ENCODE measurements at places on chromosomes 16 and 17.

GRCh38 chr17:50675627-50676026 is 32.1 kb downstream of the ANKRD40 start:
- no peak for DNase-seq

DNA sequence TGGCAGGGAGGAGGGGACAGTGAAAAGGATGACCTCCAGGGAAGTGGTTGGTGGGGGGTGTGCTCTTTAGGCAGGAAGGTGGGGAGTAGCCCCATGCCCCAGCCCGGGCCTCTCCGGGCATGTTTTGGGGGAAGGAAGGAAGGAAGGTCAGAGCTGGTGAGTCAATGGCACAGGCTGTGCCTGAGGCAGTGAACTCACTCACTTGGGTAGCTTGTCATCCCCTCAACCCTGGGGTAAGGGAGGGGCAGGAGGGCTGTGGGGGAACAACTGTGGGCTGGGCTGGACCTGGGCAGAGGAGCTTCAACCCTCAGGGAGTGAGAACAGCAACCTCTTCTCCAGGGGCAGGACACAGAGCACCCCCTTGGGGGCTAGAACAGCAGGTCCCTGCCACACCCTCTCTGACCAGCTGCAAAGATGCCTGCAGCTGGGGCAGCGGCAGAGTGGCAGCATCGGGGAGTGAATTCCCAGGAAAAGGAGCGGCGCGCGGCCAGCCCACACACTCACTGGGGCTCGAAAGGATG is 6.3 kb downstream of the CSF3 start:
- peak; percentile 55 for DNase-seq

- no peak for DNase-seq
These were observed 1.1 kb upstream of the FASN start for GRCh38 chr17:82098939-82099763.

GRCh38 chr16:70745536-70746025 is 55.4 kb downstream of the VAC14 start:
- no peak for DNase-seq

DNA sequence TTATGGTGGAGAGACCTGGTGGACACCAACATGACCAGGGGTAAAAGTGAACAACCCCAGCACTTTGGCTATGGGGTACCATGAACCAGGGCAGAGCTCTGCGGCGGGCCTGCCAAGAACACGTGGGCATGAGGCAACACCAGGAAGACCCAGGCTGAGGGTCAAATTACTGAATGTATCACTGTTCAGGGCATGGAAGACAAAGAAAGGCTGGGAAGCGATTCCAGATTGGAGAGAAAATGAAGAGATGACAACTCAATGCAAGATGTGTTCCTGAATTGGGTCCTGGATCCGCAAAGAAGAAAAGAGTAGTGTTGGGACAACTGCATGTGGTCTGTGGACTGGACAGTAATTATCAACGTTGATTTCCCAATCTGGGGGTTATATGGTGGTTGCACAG is 19.8 kb downstream of the SPHK1 start:
- DNase-seq: peak; percentile 94

- no peak for DNase-seq
These were observed 1.4 kb upstream of the HS3ST3B1 start for GRCh38 chr17:14299280-14300141.

All from SK-MEL-5 (cell line).